Brain (organoid and tissue), 16 donors: ENCODE measurements at places on chromosomes 11 and 22.

GRCh38 chr11:92322225-92322624, 97.6 kb downstream of the FAT3 start:
- no peak for DNase-seq

DNA sequence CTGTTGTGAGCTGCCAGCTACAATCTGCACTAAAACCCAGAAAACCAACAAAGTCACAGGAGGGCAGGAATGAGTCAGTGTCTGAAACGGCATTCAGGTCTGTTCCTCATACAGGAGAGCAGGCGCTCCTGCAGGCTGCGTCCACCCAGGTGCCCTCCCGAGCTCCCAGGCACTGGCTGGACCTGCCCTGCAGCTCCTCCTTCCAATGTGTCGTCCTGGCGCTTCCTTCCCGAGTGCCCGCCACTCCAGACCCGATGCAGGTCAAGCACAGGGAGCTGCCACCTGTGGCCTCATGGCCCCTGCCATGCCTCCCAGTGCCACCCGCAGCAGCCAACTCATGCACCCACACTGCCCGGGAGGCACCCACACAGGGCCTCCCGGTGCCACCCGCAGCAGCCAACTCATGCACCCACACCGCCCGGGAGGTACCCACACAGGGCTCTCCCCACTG, 12.0 kb downstream of the BRD1 start:
- no peak for DNase-seq

DNA sequence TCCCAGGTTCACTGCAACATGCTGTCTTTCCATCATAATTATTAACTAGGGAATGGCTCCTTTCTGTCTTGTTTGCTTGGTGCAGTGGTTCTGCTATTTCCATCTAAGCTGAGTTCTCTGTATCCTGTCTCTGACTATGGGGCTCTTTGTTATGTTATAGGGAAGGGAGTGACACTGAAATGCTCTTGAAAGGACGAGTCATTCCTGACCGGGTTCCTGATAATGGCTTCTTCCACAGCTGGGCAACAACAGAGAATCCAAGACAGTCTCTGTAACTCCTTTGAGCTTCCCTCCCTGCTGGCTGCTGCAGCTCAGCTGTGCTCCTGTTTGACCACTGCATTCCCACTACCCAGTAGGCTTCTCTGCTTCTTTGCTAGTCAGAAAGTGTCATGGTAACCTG, 24.1 kb downstream of the OR2AT4 start:
- DNase-seq, result no peak

- no peak for DNase-seq
Observed at GRCh38 chr11:34419158-34419557, 19.6 kb upstream of the CAT start.

DNA sequence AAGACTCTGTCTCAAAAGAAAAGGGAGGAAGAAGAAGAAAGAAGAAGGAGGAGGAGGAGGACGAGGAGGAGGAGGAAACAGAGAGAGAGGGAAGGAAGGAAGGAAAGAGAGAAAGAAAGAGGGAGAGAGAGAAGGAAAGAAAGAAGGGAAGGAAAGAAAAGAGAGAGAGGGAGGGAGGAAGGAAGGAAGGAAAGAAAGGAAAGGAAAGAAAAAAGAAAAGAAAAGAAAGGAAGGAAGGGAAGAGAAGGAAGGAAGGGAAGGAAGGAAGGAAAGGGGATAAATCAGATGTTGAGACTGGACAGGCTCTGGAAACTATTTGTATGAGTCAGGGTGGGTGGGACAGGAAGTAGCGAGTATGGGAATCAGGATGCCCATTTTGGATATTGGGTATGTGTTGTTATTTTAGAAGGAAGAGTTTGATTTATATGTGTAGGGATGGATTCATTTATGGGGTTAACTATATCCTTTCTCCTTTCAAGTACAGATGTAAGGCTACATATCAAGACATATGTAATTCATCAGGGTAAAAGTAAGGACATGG, 6.0 kb upstream of the RPL3 start:
- DNase-seq, result no peak

- DNase-seq, result no peak
Observed at GRCh38 chr22:38751422-38752346, 4.1 kb downstream of the SUN2 start.

GRCh38 chr11:104333977-104334376, 170.0 kb upstream of the PDGFD start:
- no peak for DNase-seq

DNA sequence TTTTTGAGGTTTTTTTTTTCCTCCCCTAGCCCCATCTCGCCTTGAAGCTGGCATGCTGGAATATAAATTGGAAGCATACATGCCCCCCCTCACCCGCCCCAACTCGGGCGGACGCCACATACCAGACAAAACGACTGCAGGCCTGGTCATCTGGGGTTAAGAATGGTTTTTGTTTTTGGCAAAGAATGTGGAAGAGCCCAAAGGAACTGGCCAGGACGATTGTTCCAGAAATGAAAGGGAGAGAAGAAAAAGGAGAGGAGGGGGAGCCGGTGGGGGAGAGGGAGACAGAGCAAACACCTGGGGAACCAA, 25.0 kb downstream of the MN1 start:
- DNase-seq, result no peak

DNA sequence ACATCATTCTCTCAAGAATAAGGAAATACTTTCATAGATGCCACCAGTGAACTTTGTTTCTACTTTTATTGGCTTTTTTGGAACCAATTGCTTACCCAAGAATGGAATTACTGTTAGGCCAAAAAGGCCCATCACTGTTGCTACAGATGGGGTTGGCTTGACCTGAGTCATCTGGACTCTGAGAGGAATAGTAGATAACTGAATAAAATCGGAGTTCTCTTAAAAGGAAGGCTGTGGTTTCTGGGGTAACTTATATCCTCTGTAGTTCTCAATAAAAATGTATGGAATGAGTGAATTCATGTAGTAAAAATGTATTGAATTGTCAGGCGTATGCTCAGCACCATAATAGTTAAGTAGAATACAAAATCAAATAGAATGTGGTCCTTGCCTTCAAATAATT, 56.6 kb downstream of the ARHGEF12 start:
- DNase-seq, result no peak

GRCh38 chr11:62104816-62105653, 18.8 kb upstream of the INCENP start:
- no peak for DNase-seq

DNA sequence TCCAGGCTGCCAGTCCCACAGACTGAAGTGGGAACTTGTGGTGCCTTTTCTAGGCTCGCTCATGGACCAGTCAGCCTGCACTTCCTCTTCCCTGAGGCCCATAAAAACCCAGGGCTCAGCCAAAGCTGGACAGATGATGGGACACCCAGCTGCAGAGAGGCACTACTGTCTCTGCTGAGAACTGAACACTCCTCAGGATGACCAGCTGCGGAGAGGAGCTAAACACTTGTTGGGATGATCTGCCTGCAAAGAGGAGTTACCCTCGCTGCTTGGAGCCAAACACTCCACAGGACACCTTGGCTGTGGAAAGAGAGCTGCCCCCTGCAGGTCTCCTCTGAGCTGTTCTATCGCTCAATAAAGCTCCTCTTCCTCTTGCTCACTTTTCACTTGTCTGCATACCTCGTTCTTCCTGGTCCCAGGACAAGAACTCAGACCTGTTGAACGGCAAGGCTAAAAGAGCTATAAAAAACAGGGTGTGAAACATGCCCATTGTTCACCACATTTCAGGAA, 465.5 kb downstream of the GUCY1A2 start:
- DNase-seq, result no peak

DNA sequence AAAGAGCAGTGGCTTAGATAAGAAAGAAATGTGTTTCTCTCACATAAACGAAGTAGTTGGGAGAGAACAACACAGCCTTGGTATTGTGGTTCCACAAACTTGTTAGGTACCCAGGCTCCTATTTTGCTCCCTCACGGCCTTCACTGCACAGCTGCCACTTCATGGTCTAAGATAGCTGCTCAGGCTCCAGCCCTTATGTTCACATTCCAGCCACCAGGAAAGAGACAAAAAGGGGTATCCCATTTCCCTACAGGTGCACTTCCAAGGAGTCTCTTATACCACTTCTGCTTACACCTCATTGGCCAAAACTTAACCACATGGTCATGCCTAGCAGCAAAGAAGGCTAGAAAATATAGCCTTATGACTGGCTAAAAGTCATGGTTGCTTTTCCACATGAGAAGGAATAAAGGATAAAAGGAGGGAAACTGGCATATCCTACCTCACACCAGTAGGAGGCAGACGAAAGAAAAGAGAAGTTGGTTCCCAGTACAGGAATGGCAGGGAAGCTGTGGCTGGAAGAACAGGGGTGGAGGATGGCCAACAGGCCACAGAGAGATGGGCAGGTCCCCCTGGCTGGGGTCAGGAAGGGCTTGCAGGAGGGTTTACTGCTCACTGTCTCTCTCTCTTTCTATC, 5.4 kb upstream of the HDHD5 start:
- DNase-seq, result no peak
